Right renal pelvis (tissue), 4 donors: ENCODE measurements at places on chromosomes 7 and 10. TPM values are rescaled to one million over a fixed set of nuclear protein-coding genes. Genes with fewer than 3 reads are reported as not detected.

ANKRD30A gene
- polyA plus RNA-seq: not detected

DNA sequence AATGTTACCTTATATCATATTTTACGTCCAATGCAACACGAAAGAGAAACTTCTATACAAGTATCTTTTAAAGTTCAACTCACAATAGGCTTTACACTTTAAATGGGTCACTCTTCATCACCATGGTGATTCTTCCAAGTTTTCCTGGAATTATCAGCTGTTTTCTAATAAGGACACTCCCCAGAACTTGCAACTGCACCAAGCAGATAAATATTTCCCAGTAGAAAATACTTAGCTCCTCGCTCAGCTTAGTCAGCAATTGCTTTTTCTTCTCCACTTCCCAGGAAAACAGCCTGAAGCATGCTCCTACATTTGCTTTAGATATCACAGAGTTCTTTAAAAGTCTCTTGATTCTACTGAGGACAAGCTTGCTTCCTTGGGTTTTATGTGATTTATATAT is 25.7 kb upstream of the ADD3 start:
- DNase-seq: no peak

- DNase-seq: no peak
These were observed 51.6 kb upstream of the MACC1 start for GRCh38 chr7:20268824-20269223.

DNA sequence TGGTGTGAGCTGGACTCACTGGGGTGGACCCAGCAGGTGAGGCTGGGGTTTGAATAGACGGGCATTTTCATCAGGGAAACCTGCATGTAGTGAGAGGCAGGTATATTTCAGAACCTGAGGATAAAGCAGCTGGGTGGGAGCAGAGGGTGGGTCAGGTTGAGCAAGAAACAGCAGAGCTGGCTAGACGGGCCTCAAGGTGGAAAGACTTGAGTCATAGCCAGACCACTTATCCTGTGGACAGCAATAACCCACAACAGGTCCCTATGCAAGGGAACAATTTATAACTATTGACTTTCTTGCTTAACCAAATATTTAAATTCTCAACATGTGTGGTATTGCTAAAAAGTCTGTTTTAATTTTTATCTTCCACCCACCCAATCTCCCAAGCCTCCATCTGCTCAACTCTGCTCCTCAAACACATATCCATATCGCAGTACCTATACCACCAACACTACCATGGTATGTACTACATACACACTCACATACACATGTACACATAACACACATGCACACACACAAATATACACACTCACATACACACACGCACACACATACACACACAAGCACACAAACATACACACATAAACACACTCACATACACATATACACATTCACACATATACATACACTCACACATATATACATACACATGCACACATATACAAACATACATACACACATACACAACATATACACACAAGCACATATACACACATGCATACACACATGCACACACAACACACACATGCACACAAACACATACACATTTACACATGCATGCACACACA is 129.0 kb upstream of the C7orf33 start:
- DNase-seq: no peak
